Effector memory CD4-positive, alpha-beta T cell (primary cell): ENCODE measurements at places on chromosomes 4 and X.
A peak's percentile ranks its signal among the peaks of the same experiment; 100 is the strongest.

DNA sequence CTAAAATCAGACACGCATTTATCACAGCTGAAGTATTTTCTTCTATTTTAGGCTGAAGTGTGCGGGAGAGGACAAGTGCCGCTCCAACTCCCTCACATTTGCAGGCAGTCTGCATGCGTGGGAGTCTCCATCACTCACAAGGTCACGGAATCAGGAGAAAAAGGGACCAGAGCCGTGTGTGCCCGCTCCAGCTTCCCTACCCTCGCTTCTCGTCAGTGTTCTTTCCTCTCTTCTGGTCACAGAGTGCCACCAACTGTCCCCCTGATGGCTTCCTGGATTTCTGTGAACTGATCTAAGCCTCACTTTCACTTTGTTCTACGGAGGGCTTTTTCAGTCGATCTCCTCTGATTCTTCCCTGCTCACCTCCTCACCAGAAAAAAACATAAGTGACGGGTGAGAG, 407.4 kb upstream of the AADAT start:
- no peak for DNase-seq

GRCh38 chr4:180603791-180604190, 1639.4 kb upstream of the TENM3 start:
- no peak for DNase-seq

DNA sequence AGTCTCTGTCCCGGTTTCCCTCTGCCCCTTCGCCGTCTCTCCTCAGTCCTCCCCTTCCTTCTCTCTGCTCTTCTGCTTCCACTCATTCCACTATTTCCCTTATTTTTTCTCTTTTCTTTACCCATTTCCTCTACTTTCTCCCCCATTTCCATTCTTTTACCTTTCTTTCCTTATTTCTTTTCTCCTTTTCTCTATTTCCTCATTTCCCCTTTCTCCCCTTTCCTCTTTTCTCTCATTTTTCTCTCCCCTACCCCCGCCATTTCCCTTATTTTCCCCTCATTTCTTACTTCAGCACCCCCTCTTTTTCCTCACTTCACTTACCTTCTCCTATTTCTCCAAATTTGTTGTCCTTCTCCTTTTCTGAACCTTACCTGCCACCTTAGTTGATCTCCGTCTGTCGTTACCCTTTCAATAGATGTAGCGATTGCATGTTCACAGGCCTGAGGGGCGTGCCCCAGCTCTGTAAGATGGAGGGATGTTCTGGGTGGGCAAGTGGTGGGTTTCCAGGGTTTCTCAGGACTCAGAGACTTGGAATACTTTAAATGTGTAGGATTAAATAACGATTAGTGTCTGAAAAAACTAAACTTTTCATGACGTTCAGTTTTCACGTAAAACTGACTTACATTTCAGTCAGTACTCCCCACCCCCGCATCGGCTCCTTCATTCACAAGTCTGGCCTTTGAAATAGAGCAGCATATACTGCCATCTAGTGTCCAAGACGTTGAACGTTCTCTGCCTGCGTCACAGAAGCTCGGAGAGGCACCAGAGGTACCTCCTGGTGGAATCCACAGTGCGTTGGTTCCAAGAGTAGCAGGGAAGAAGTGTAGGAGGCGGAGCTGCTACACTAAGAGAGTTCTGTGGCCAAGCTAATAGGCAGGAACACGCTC, 641 bp upstream of the NCBP2L start:
- peak; percentile 39 for DNase-seq

DNA sequence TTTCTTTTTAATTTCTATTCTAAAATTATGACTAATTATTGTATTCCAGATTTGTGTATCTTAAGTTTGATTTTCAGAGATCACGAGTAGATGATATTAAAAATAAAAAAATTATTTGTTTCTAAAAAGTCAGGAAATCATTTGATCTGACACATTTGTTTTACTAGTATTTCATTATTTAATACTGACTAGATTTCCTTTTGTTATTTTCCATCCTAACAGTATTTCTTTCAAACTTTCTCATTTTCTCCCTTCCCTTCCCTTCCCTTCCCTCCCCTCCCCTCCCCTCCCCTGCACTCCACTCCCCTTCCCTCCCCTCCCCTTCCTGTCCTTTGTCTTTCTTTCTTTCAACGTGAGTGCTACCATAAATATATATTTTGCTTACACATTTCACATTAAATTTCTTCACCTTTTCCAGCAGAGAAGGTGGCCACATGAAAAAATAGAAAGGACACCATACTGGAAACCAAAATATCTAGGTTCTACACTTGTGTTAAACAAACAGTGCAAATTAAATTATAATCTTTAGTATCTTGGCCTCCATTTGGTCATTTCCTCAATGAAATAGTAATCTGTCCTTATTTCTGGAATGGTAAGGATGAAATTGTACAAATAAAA, 1412.7 kb upstream of the IGFBP7 start:
- no peak for DNase-seq

DNA sequence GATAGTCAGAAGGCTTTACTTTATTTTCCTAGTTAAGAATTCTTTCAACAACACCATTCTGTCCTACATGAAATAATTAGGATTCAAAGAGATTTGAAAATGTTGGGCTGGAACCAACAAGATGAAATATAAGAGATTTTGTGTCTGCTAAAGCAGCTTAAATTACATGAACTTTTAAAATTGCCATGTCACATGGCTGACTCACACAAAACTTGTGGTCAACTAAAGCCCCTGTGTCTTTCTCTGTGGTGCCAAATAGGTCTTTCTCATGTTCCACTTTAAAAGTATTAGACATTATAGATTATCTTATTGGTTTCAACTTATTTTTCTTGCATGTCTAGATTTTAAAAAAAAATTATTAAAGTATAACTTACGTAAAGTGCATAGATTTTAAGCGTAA, 60.8 kb upstream of the FHL1 start:
- DNase-seq = no peak
